ENCODE measurements at places on chromosomes 2 and 18. TPM values are rescaled to one million over a fixed set of nuclear protein-coding genes. Genes with fewer than 3 reads are reported as not detected.

C2orf80 gene
- not detected for total RNA-seq

ANKRD39 gene
- total RNA-seq = 19.6 TPM

DSC1 gene
- total RNA-seq = not detected

MDH1B gene
- 3.7 TPM for total RNA-seq

C2orf78 gene
- not detected for total RNA-seq

BCL11A gene
- total RNA-seq = 9.0 TPM

ANKRD29 gene
- total RNA-seq = 9.0 TPM

MSH6 gene
- 62.1 TPM for total RNA-seq

ADAM23 gene
- 4.8 TPM for total RNA-seq

NEB gene
- 32.5 TPM for total RNA-seq

POTEI gene
- total RNA-seq = not detected

MBD1 gene
- 75.4 TPM for total RNA-seq

LHCGR gene
- total RNA-seq = not detected

MRPL19 gene
- 81.0 TPM for total RNA-seq

PXDN gene
- total RNA-seq = 13.5 TPM

RPL37A gene
- 2,656 TPM for total RNA-seq

RIF1 gene
- 11.0 TPM for total RNA-seq

CHRNG gene
- not detected for total RNA-seq

CHRNA1 gene
- total RNA-seq = not detected

Data from adrenal gland (tissue), 19 donors.